GM13977 (cell line): ENCODE measurements at places on chromosomes 4 and X.

DNA sequence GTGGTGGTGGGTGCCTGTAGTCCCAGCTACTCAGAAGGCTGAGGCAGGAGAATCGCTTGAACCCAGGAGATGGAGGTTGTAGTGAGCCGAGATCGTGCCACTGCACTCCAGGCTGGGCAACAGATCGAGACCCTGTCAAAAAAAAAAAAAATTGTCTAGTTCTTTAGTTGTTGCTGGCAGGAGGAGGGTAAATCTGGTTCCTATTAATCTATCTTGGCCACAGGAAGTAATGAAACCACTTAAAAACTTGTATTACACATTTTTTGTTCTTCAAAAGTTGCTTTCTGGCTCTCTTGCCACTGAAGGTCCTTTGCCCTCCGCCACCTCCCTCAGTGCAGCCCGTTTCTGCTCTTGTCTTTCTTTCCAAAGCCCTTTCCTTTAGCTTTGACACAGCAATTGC lies 102.9 kb upstream of the ARSJ start:
- DNase-seq: no peak

DNA sequence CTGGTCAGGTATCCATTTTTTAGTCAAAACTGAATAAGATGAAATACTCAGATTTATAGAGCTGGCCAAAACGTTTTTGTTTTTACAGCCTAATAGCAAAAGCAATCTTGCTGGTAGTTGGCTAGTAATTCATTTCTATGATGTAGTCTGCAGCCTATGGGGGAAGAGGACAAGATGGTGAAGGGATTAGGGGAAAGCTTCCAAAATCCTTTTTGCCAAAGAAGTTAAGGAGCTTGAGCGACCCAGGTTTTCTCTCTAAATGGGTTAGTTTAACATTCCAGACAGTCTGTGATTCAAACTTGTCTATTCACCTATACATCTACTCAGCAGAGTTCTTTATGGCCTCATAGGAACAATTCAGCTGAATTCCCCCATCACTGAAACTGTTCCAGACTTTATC lies 89.8 kb upstream of the SPRY1 start:
- DNase-seq: no peak

DNA sequence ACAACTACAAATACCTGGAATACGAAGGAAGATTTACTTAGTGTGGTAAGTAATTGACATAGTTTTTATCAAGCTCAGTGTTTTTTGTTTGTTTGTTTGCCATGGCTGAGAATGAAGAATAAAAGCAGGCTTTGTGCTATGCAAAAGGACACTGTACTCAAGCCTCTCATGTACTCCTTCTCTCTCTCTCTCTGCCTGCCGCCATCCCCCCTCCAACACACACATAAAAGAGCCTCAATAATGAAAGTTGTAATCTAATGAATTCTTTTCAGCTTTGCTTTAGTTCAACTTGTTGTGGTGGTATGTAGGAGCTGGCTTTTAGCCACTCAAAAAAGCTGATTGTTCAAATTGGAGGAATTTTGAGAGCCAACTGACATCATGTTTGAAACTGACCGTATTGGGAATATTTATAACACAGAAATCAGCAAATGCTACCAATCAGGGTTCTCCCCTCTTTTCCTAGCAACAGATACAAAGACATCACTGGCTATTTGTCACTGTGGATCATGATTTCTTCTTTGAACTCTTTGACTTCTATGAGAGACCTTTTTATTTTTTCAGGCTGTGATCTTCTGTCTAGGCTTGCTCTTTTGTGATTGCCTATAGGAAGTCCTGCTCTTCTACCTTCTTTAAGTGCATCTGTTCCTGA lies 1148.8 kb downstream of the RAPGEF2 start:
- DNase-seq: no peak

- DNase-seq: no peak
These were observed 126.7 kb upstream of the MBNL3 start for GRCh38 chrX:132615391-132616131.

GRCh38 chrX:99051639-99052038 lies 1358.4 kb downstream of the PCDH19 start:
- DNase-seq: no peak

DNA sequence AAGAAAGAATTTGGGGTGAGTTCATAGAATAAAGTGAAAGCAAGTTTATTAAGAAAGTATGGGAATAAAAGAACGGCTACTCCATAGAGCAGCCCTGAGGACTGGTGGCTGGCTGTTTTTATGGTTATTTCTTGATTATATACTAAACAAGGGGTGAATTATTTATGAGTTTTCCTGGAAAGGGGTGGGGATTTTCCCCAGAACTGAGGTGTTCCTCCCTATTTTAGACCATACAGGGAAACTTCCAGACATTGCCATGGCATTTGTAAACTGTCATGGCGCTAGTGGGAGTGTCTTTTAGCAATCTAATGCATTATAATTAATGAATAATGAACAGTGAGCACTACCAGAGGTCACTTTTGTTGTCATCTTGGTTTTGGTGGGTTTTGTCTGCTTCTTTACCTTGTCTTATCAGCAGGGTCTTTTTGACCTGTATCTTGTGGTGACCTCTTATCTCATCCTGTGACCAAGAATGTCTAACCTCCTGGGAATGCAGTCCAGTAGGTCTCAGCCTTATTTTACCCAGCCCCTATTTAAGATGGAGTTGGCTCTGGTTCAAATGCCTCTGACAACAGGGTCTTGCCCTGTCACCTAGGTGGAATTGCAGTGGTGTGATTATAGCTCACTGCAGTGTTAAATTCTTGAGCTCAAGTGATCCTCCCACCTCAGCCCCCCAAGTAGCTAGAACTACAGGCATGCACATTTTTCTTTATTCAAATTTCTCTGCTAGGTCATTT lies 27.1 kb downstream of the RAPGEF2 start:
- no peak for DNase-seq

GRCh38 chr4:2817701-2818350 lies 24.9 kb downstream of the SH3BP2 start:
- DNase-seq: peak; percentile 82

- DNase-seq: no peak
These were observed 427.4 kb upstream of the DIPK2B start for GRCh38 chrX:45628041-45628440.

DNA sequence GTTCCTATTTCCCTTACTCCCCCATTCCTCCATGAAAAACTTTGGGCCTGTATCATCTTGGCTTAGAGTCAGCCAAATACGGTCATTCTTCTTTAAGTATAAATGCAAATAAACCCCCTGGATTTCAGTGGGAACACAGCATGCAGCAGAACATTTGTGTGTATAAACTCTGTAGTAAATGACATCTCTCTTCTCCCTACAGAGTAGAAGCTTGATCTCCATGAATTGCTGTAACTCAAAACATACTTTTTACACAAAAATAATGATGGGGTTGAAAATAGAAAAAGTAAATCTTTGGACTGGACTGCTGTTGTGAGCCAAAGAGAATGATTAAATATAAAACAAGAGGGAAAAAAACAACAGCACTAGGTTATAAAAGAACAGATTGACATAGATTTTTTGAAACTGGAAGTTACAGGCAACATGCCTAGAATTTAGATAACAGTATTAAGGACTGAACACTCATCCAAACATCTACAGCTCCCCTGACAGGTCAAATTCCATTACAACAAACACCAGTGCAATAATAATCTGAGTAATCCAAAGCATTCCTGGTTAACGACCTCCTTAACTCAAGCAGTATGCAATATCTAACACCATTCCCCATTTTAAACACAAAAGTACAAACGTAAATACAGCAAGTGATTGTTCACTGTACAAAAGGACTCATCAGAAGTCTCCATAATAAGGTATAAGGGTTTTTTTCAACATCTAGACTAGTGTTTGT lies 30.7 kb downstream of the TSPAN5 start:
- DNase-seq: no peak

DNA sequence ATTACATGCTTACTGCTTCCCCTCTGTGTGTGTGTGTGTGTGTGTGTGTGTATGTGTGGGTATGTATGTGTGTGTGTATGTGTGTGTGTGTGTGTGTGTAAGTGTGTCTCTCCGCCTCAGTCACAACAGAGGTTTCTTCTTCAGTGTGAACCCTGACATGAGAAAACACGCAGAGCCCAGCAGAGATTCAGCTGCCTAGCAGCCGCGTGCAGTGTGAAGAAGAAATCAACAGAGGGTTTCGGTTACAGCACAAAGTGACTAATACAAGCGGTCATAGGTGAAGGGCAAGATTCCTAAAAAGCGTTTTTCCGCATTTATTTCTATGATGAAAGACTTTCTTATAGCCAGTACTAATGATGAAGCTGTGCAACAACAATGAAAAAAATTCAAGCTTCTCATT lies 55.3 kb upstream of the ZFP42 start:
- DNase-seq: no peak
